Vagina (tissue), 2 donors: ENCODE measurements at places on chromosomes 13 and 19.
A peak's percentile ranks its signal among the peaks of the same experiment; 100 is the strongest.

DNA sequence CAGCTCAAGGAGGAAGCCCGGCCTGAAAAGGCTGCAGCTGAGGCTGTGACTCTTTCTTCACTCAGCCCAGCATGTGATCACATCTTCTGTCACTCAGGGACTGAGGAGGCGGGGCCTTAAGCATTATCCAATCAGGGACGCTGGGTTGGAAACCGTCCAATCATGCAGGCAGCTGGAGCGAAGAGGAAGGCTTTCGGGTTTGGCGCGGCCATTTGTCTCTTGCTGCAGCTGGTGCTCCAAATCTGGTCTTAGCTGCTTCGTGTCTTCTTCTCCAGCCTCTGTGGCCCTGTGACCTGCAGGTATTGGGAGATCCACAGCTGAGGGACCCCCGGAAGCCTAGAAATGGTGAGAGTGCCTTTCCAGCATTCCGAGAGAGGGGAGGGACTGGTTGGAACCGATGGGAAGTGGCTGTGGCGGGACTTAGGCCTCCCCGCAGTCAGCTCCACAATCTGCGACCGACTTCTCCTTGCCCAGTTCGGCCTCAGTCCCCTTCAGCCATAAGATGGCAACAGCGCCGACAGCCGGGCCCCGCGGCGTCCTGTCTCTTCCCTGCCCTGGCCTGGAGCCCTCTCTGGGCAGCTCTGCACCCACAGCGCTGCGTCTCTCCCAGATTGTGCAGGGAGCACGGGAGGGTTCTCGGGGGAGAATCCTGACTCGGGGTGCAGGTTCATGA, at the start of gene ZNF90:
ZNF90 (plus strand) TSS at position 210 of the 673 bp plus-strand sequence; CDS start at position 343, 133 bp downstream.
- DNase-seq, result no peak

- no peak for DNase-seq
Measured at GRCh38 chr13:108609353-108609752, 20.1 kb upstream of the MYO16 start.

- DNase-seq, result no peak
Measured at GRCh38 chr13:24900507-24900906, 136.5 kb downstream of the RNF17 start.

GRCh38 chr13:106906426-106906996, 338.6 kb upstream of the ARGLU1 start:
- DNase-seq, result no peak

DNA sequence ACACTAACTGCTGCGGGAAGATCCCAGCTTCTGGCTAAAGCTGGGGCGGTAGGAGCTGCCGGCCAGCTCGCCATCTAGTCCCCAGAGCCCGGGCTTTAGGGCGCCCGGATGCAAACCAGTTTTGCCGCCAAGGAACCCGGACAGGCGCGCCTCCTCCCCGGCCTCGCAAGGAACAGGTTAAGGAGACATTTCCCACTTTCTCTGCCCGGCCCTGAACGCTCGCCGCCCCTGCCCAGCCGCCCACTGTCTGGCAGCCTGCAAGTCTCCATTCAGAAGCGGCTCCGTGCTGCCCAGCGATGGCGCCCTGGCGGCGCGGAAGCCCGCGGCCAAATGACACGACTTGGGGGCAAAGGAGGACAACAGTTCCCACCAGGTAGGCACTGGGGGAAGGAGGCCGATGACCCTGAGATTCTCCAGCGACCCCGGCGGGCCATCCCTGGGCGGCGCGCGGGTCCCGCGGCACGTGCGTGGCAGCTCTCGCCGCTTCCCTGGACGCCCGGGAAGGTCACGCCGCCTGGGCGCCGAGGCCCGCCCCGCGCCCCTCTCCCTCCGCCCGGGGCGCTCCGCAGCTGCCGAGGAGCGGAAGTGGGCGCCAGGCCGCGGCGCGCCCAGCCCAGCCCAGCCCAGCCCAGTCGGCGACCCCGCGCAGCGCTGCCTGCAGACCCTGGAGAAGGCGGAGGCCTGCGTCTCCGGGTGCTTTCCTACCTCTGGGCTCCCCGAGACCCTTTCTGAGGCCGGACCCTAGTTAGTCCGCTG, 42.2 kb upstream of the HNRNPA1L2 start:
- DNase-seq, result no peak

DNA sequence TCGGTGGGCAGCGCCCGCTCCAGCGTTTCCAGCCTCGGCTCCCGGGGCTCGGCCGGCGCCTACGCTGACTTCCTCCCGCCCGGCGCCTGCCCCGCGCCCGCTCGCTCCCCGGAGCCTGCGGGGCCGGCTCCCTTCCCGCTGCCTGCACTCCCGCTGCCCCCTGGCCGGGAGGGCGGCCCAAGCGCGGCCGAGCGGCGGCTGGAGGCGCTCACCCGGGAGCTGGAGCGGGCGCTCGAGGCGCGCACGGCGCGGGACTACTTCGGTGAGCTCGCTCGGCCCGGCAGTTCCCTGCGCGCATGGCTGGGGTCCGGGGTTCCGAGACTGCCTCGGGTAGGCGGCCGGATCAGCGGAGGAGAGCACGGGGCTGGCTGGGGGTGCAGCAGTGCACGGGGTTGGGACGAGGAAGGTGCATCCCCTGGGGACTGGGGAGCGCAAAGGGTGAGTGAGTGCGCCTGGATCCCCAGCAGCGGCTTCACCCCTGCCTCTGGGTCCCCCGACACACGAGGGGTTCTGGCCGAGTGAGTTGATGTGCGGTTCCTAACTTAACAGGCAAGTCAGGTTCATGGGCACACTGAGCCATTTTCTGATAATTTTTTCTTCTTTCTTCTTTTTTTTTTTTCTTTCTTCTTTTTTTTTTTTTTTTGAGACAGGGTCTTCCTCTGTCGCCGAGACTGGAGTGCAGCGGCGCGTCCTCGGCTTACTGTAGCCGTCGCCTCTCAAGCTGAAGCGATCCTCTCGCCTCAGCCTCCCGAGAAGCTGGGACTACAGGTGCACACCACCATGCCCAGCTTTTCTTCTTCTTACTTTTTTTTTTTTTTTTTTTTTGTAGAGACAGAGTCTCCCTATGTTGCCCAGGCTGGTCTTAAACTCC, 1.1 kb downstream of the WTIP start:
- DNase-seq, result no peak

DNA sequence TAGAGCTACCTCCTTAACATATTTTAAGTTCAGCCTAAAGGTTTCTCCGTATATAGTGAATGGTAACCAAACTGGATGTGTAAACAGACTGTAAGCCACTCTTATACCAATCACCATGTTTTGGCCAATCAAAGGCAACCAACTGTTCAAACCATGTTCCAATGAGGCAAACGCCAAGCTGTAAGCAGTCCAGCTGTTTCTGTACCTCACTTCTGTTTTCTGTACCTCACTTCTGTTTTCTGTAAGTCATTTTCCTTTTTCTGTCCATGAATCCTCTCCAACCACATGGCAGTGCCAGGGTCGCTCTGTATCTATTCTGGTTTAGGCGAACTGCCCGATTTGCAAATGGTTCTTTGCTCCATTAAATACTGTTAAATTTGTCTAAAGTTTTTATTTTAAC, 24.4 kb downstream of the COMMD6 start:
- DNase-seq, result no peak

GRCh38 chr19:17511724-17512573, 500 bp downstream of the PGLS start:
- DNase-seq, result no peak

DNA sequence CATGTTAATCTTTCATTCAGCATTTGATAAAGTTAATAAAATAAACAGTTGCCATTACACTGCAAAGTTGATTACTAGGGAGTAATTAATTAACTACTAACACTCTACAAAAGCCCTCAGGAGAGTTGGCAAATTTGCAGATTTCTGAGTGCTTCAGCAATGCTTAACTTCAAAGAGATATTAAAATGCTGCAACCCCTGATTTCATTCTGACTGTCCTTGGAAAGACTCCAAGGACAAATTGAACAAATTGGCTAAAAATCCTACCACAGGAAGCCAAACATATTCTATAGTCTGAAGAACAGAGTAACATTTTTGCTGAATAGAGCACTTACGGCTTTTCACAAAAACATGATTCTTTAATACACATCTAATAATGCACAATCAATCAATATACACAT, 1543.0 kb downstream of the SLITRK5 start:
- no peak for DNase-seq

DNA sequence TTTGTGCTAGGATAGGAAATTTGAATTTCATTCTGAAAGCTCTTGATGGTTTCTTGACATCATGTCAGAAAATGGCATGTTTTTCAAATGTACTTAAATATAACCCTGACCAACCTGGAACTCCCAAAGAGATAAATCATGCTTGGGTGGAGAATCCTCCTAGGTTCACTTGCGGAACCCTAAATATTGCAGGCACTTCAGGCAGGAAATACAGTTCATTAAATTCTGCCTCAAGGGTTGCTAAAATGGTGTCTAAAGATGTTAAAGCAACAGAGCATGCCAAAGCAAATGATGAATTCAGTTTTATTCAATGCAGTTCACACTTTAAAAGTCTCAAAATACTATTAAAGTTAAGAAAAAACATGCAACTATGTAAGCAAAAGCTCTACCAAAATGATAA, 415.9 kb downstream of the SLITRK6 start:
- DNase-seq, result no peak

GRCh38 chr19:38209671-38210457, 14.2 kb downstream of the DPF1 start:
- DNase-seq, result peak; percentile 89

DNA sequence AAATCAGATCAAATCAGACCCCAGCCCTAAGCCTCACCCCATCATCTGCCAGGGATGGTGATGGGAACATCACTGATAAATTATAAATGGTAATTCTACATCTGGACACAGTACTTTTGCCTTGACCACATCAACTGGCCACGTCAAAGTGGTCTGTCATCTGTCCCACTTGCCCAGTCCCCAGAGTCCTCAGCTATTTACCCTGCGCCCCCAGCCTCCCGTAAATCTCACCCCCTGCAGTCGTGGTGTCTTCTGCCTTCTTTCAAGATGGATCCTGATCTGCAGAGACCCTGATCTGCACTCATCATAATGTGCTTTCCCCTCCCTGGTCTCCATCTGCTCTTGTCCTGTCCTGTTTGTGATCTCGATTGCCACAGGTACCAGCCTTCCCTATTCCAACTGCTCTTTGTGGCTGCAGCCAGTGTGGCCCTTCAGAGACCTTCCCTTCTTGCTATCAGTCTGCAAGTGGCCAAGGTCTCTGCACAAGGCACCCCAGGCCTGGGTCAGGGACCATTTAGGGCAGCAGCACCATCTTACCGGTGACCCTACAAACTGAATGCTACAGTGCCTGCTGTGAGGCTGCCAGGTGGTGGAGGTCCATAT, 26.7 kb upstream of the POP4 start:
- no peak for DNase-seq

- DNase-seq, result no peak
Measured at GRCh38 chr13:67341406-67341805, 111.3 kb upstream of the PCDH9 start.

DNA sequence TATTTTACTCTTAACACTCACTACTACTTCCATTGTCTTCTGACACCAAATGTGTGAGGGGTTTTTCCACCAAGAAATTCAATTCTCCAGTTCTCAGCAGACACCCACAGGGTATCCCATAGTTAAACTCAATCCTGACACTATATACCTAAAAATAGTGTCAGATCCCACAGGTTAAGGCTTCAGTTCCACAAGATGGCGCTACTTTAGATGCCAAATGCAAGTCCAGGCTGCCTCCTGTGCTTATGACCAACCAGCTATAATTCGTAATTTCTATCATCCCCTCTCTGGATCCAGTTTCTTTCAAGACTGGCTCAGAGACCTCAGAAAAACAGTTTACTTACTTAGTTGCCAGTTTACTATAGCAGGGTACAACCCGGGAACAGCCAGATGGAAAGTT, 1146.2 kb upstream of the SPRY2 start:
- no peak for DNase-seq

DNA sequence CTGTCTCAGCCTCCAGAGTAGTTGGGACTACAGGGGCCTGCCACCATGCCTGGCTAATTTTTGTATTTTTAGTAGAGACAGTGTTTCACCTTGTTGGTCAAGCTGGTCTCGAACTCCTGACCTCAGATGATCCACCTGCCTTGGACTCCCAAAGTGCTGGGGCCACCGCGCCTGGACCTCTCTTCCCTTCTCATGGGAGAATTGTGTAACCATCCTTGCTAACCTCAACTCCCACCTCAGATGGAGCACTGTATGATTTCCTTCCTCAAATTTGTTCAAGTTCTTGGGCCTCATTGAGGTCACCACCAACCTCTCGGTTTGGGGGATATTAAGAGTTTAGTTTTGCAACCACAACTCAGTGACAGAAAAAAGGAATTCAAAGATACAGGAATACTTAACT, 10.7 kb downstream of the LILRA5 start:
- DNase-seq, result no peak

- DNase-seq, result no peak
Measured at GRCh38 chr13:44199627-44200207, 173.9 kb upstream of the SERP2 start.

GRCh38 chr19:48926909-48927308, 6.6 kb upstream of the DHDH start:
- DNase-seq, result no peak

GRCh38 chr13:111629926-111630325, 309.5 kb downstream of the TEX29 start:
- no peak for DNase-seq

DNA sequence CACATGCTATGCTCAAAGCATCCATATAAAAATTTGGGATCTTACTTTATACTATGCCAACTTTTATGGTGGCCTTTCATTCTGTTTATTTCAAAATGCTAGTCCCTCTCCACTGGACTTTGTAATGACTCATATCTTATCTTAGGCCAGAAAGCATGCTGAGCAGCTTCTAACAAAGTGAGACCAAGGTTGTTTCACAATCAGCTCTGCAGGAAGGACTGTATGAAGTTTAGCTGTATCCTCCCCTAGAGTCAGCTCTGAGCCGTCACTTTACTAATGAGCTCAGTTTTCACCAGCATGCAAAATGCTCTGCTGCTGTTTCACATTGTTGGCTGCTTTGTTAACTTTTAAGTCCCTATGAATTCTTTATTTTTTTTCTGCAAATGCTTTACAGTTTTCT, 1608.8 kb downstream of the OLFM4 start:
- no peak for DNase-seq

GRCh38 chr19:2771786-2772674, 11.0 kb downstream of the SGTA start:
- no peak for DNase-seq

- no peak for DNase-seq
Measured at GRCh38 chr19:57701625-57702024, 7.4 kb downstream of the ZNF154 start.

DNA sequence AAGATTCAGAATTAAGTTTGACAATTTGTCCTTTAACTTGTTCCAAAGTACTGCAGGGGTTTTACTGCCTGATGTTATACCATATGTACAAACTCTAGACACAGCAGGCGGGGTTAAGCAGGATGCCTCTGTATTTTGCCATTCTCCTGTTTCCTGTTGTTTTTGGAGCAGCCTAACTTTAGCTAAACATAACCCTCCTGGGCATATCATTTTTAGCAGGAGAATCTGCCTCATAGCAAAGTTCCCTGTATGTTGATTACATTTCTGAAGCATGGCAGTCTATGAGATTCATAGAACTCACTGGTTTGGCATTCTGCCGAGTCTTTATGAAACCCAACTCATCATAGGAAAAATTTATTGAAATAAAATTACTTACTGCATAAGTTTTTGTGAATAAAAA, 5.2 kb downstream of the LHFPL6 start:
- DNase-seq, result no peak
